ENCODE measurements at places on chromosomes 4 and X.

GRCh38 chr4:24472514-24473308, 111.6 kb downstream of the DHX15 start:
- no peaks in the 10 kb centered on the region for H3K36me3 ChIP-seq
- H3K27me3 ChIP-seq = peaks cover 86% of the 10 kb centered on the region

GRCh38 chr4:100420571-100420970, 97.3 kb downstream of the EMCN start:
- no peak for ATAC-seq
- no peaks in the 10 kb centered on the region for H3K4me1 ChIP-seq
- no peaks in the 10 kb centered on the region for H3K36me3 ChIP-seq
- H3K27me3 ChIP-seq = peaks cover 11% of the 10 kb centered on the region

DNA sequence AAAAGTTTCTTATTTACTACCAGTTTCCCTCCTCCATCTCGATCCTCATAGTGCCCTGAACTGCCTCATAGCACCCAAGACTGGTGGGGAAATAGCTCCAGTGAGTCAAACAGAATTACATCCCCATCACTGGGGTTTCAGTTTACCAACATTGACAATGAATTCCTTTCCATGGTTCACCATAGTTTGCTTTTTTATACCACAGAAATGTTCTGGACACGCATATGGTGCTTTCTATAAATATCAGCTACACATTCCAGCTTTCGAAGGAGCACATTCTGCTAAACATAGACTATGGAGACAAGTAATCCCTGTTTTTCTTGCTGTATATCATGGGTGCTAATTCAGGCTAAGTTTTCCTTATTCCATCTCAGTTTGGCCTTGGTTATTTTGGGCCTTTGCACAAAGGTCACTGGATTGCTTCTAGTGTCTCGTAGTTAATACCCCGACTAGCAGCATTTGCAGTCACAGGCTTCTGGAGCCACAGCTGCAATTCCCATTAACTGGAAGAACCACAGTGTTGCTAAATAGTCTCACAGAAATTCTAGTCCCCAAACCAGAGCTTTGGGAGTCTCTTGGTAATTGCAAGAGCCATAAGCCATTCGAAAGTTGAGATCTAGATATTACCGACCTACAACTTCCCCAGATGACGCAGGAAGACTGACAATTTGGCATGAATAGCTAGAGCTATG, 53.4 kb upstream of the TRPC3 start:
- H3K4me1 ChIP-seq = peaks cover 7% of the 10 kb centered on the region
- no peak for ATAC-seq
- no peak overlapping the region for H3K4me3 ChIP-seq
- H3K36me3 ChIP-seq = no peaks in the 10 kb centered on the region
- H3K27me3 ChIP-seq = peaks cover 25% of the 10 kb centered on the region

DNA sequence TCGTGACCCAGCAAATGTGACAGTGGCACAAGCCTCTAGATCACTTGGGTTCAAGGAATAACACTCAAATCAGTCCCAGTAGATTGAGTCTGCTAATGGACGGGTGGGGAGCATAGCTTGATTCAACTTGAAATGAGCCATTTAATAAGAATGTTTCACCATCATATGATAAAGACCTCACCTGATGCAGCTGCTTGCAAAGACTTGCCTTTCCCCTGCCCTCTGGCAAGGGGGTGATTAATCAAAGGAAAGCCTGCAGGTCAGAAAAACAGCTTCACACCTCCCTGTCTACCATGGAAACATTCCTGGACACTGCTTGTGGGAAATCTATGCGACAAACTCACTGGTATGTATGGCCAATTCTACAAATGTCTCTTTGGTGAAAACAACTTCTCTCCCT, 54.5 kb downstream of the CD99L2 start:
- H3K27ac ChIP-seq = no peak overlapping the region
- H3K27me3 ChIP-seq = no peaks in the 10 kb centered on the region
- H3K4me1 ChIP-seq = peaks cover 7% of the 10 kb centered on the region
- no peaks in the 10 kb centered on the region for H3K36me3 ChIP-seq

- ATAC-seq = peak; percentile 91
- peaks cover 7% of the 10 kb centered on the region for H3K4me1 ChIP-seq
- no peaks in the 10 kb centered on the region for H3K36me3 ChIP-seq
- H3K27ac ChIP-seq = peak overlapping the region; percentile 36
Measured at GRCh38 chr4:14783011-14783877, 219.0 kb upstream of the CPEB2 start.

DNA sequence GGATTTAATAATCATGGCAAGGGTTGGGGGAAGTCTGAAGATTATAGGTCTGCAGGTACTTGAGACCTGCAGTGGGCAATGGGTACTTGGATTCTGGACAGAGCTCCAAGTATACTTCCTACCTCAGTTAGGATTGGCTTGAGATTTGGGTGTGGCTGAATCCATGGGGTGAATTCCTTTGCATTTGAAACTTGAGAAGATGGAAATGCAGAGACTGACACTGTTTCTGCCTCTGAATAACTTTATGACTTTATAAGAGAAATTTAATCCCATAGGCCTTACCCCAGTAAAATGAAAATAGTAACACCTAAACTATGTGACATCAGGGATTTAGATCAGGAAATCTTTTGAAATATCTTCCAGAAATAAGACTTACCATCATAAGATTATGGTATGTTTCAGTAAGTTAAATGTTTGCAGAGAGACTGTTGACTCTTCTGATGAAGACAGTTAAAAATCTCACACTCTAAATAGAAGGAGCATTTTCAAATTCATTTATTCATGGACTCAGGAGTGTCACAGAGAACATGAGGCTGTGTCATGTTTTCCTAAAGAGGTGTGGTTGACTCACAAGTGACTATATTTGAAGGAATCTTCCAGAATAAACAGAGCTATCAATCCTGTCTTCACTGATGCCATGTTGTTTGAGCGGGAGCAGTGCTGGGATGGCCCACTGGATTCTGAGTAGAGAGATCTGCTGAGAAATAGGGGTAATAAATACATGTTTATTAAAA, 513.5 kb upstream of the NR3C2 start:
- ATAC-seq = no peak
- no peak overlapping the region for H3K27ac ChIP-seq
- H3K36me3 ChIP-seq = no peaks in the 10 kb centered on the region
- no peaks in the 10 kb centered on the region for H3K27me3 ChIP-seq
- no peaks in the 10 kb centered on the region for H3K4me1 ChIP-seq
- no peak overlapping the region for H3K4me3 ChIP-seq
